ENCODE measurements at places on chromosomes 1 and 21.
A peak's percentile ranks its signal among the peaks of the same experiment; 100 is the strongest.

DNA sequence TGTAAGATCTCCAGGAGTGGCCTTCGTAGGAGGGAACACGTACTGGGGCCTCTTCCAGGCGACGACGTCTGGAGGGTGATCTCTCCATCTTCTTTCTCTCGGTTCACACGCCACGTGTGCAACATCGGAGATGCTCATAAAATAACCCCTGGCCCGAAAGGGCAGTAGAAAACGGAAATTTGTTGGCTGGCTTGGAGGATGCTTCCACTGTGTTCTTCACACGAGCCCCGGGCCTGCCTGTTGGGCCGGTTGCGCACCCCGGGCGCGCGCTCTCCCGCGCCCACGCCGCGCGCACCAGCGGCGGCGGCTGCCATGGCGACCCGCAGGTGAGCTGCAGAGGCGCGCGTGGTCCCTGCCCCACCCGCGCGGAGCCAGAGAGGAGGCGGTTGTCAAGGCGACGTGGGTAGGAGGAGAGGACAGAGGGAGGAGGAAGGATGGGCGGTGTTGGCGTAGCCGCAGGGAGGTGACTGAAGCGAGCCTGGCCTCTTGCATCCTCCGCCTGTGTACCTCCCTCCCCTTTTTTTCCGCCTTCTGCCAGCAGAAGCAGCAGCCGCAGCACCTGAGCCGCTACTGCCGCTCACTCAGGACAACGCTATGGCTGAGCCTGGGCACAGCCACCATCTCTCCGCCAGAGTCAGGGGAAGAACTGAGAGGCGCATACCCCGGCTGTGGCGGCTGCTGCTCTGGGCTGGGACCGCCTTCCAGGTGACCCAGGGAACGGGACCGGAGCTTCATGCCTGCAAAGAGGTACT lies at the start of gene ELAPOR1:
TSS of gene ELAPOR1 (plus strand) at position 526 of the 752 bp plus-strand sequence. CDS start at position 595, 69 bp downstream.
- DNase-seq, result no peak

DNA sequence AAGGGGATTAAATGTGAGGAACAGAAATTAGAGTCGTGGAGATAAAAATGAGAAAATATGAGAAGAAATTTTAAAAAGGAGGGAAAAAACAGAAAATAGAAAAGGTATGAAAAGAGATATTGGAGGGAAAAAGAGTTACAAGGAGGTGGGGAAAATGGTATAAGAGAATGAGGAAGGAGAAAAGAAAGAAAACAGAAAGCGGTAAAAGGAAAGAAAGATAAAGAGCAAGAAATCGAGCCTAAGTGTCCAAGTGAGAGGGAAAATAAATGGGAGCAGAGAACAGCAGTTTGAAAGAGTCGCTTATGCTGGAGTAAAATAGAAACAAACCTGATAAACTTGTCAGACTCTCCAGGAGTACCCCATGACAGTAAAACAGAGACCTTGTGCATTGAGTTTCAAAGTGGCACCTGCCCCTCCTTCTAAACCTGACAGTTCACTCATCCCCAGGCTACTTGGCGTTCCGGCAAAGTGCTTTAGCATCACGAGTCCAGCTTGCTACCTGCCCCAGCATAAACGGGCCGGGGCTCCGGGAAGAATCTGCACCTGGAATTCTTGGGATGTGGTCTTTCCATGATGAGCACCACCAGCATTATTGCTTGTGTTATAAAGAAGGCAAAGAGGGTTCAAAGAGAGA lies 585 bp downstream of the NEGR1 start:
- DNase-seq, result no peak

DNA sequence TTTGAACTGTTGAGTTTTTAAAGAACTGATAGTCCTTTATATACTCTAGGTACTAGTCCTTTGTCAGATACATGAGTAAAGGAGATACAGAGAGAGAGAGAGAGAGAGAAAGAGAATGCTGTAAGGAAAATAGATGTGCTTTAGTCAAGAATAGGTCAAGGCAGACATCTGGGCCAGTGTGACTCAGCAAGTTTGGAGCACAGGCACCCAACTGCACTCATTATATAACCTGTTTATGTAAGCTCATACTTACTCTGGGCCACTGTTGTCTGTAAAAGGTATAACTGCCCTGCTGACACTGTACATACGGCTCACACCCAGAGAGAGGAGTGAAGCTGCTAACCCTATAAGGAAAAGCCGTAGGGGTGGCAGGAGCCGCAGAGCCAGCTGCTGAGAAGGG lies 32.2 kb upstream of the AKT3 start:
- DNase-seq, result no peak

GRCh38 chr1:236021424-236022135 lies 43.3 kb downstream of the NID1 start:
- DNase-seq, result no peak

DNA sequence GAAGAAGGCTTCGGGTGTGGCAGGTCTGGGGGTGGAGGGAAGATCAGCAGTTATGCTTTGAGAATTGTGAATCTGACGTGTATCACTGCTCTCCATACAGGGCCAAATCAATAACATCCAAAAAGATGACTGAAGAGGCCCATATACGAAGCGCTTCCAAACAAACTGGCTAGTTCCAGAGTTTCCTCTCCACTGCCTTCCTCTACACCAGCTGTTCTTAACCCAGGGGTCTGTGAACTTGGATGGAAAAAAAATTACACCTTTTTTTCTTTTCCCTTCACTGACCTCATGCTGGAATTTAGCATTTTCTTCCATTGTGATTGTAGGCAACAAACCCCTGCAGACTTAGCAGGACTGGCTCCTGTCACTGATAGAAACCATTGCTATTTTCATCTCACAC lies 77.1 kb upstream of the NBL1 start:
- no peak for DNase-seq

DNA sequence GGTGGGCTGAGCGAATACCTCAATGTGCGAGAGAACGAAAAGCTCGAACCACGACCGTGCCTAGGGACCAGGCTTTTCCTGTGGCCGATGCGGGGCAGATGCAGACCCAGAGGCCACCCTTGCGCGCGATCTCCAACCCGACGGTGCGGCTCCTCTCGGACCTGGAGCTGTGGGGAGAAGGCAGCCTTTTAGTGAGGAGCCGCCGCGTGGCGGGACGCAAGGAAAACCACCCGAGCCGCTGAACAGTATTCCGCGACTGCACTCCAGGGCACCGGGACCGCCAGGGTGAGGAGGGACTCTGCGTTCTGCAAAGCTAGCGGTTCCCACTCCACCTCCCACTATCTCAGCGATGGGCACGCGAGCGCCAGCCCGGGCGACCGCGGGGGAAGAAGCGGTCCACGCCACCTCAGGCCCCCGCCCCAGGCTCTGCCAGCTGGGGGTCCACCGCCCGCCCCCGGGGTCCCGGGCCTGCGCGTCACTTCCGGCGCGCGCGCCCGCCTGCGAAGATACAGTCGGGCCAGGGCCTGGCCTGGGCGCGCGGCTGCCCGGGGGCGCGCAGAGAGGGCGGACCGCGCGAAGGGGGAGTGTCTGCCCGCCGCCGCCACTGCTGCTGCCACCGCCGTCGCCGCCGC lies 66.5 kb upstream of the PRKACB start:
- peak; percentile 29 for DNase-seq

GRCh38 chr1:149936992-149937705 lies 470 bp upstream of the MTMR11 start:
- no peak for DNase-seq

- DNase-seq, result no peak
Observed at GRCh38 chr1:7405844-7406500, 365.1 kb upstream of the VAMP3 start.

GRCh38 chr1:191348328-191348727 lies 809.9 kb upstream of the RGS18 start:
- no peak for DNase-seq

GRCh38 chr1:111709986-111710385 lies 29.2 kb downstream of the INKA2 start:
- DNase-seq, result no peak

- no peak for DNase-seq
Observed at GRCh38 chr1:30194741-30195423, 528.5 kb downstream of the MATN1 start.

DNA sequence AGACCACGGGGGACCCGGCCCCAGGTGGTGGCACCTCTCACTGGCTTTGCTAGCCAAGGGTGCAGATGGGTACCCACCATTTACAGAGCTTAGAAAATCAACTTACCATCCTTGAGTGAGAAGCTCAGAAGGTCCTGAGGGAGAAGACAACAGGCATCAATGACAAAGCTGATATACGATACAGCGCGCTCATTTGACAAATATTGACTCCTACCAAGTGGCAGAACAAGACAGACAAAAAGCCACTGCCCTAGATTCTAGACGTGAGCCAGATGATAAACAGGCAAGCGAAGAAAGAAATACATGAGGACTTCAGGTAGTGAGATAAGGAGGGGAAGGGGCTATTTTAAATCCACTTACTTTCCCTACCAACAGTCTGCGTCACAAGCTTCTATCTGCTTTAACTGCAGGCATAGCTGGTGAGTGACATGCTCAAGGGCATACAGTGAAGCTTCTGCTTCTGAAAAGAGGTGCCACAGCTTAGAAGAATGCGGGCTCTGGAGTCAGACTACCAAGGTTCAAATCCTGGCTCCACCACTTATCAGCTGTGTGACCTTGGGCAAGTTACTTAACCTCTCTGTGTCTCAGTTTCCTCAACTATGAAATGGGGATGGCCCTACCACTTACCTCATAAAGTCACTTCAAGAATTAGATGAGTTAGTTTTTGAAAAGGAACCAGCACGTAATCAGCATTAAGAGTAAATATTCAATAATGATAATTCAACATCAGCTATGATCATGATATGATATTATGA lies 29.1 kb downstream of the TMCO4 start:
- DNase-seq, result no peak

- DNase-seq, result no peak
Observed at GRCh38 chr1:229508823-229509337, 739 bp upstream of the NUP133 start.

DNA sequence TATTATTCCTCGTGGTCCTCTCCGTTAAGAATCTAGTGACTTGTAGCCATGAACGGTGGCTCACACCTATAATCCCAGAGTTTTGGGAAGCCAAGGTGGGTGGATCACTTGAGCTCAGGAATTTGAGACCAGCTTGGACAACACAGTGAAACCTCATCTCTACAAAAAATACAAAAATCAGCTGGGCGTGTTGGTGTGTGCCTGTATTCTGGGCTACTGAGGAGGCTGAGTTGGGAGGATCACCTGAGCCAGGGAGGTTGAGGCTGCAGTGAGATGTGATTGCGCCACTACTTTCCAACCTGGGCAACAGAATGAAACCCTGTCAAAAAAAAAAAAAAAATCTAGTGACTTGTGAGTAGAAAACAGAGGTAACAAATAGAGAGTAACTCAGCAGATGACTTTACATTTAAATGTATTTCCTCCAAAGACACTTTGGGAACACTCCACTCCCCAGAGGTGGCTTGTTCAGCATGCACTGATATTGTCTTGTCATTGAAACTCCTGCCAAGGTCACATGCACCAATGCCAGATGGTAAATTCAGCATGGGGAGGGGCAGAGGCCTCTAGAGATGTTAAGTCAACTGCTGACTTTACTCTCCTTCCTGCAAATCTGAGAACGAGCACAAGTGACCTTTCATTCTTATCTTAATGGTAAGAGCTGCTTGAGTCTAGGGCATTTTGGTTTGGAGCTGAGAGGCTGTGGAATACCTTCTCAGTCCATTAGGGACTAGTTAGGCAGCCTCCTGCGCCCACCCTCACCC lies 24.9 kb downstream of the CCDC185 start:
- DNase-seq, result no peak

- DNase-seq, result no peak
Observed at GRCh38 chr21:27498025-27498424, 531.1 kb upstream of the ADAMTS5 start.

- no peak for DNase-seq
Observed at GRCh38 chr21:27021801-27022200, 54.9 kb upstream of the ADAMTS5 start.

GRCh38 chr1:1039145-1039910 lies 19.4 kb downstream of the AGRN start:
- DNase-seq, result no peak

- no peak for DNase-seq
Observed at GRCh38 chr1:109246141-109246551, 3.2 kb upstream of the CELSR2 start.

DNA sequence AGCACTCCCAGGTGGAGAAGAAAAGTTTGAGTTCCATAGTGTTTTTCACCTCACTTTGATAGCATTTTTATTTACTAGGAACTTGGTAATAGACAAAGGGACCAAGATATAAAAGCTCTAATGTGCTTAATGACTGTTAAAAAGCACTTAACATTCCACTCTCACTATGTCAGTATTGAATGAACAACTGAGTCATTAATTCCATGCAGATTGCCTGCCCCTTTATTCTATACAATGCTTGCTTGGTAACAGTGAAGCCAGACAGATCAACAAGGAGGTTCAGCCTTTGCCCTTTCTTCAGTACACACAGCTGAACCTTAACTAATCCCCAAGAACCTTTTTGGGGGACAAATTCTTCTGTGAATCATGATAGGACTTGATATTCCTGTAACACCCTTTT lies 425.5 kb downstream of the NUF2 start:
- no peak for DNase-seq

DNA sequence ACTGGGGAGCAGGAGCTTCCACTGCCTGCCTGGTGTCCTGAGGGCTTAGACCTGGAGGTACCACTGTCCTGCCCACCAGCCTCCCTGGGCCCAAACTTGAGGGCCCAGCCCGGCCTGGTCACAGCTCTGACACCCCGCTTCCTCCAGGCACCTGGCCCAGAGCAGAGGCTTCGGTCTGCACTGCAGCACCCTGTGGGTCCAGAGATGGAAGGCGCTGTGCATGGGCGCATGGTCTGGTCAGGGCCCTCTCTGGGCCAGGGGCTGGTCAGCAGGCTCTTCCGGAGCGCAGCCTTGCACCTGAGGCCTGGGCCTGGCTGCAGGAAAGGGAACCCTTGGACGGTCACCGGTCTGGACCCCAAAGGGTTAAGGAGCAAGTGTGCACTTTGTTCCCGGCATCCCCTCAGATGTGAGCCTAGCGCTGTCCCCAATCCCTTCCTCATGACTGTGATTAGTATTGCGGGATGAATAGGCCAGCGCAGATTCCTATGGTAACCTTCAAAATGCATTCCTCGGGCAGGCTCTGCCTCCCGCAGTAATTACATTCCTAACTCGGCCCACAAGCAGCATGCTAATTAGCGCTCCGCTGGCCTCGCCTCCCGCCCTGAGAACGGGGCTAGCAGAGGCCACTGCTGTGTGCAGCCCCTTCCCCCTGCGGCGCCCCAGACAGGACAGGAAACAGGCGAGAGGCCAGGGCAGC lies 36.3 kb downstream of the PRDM16 start:
- DNase-seq, result no peak

DNA sequence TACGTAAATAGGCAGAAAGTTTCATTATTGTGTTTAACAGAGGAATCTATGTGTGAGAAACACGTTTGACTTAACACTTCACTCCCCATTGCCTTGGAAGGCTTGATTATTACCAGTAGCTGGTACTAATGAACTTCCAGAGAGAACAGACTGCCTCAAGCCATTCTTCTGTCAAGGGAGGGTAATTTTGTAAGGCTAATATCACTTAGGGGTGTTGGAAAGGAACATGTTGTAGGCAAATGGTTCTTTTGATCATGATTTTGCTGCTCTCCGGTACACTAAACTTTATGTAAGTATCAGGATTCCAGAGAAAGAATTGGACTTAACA lies 1.8 kb downstream of the LAMC1 start:
- DNase-seq, result no peak

- no peak for DNase-seq
Observed at GRCh38 chr1:214370615-214371014, 89.7 kb downstream of the SMYD2 start.

- no peak for DNase-seq
Observed at GRCh38 chr1:17587693-17588047, 48.2 kb downstream of the ARHGEF10L start.

- DNase-seq, result no peak
Observed at GRCh38 chr1:159889821-159890252, 10.1 kb downstream of the CFAP45 start.
